Vagina (tissue), 2 donors: ENCODE measurements at places on chromosomes 2 and 18.
A peak's percentile ranks its signal among the peaks of the same experiment; 100 is the strongest.

DNA sequence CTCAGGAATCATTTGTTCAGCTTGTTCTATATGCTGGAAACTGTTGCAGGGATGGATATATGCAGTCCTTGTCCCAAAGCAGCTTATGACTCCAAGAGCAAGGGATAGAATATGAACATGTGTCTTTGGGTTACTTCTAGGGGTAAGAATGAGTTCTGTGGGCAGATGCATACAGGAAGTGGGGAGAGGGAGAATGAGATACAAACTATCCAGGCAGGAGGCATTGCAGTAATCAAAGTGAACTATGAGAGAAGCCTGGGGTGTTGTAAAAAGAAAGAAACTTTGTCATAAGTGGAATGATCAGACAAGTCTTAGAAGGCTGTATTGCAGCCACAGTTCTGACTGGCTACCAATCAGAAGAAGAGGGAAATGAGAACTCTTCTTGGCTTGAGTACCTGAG lies 44.8 kb upstream of the RAB6D start:
- no peak for DNase-seq
- H3K27ac ChIP-seq = no peak overlapping the region
- H3K4me1 ChIP-seq = no peaks in the 10 kb centered on the region
- no peaks in the 10 kb centered on the region for H3K27me3 ChIP-seq

GRCh38 chr18:61764381-61764780 lies 128.4 kb downstream of the RNF152 start:
- no peak overlapping the region for H3K4me3 ChIP-seq
- DNase-seq = no peak
- H3K4me1 ChIP-seq = no peaks in the 10 kb centered on the region
- H3K27ac ChIP-seq = no peak overlapping the region
- no peaks in the 10 kb centered on the region for H3K36me3 ChIP-seq

DNA sequence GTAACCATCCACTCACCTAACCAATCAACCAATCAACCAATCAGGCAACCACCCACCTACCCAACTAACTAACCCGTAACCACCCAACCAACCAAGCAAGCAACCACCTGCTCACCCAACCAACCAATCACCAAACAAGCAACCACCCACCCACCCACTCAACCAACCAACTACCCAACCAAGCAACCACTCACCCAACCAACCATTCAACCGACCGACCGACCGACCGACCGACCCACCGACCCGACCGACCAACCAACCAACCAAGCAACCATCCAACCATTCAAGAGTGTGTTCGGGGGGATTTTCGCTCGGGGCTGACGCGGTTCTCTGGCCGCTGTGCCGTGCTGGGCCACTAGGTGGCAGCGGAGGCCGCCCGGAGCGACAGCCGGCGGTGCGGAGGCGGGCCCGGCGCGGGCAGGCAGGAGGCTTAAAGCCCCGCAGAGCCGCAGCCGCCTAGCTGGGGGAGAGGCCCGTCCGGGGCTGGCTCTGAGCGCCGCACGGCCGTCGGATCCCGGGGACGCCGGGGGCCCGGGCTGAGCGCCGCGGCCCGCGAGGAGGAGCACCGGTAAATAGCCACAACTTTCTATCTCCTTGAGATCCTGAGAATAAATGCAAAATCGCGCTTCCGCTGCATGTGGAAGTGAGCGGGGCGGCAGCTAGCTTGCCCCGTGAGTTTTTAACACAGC lies at the start of gene MC5R:
Gene MC5R (plus strand): TSS at position 443 of the 689 bp plus-strand sequence. CDS start 1,617 bp downstream, outside the sequence.
- no peaks in the 10 kb centered on the region for H3K27me3 ChIP-seq
- H3K4me1 ChIP-seq = no peaks in the 10 kb centered on the region
- no peaks in the 10 kb centered on the region for H3K36me3 ChIP-seq
- H3K27ac ChIP-seq = no peak within 1 kb of the TSS
- peak within 1 kb of the TSS; percentile 23 for H3K4me3 ChIP-seq
- no peak for DNase-seq

DNA sequence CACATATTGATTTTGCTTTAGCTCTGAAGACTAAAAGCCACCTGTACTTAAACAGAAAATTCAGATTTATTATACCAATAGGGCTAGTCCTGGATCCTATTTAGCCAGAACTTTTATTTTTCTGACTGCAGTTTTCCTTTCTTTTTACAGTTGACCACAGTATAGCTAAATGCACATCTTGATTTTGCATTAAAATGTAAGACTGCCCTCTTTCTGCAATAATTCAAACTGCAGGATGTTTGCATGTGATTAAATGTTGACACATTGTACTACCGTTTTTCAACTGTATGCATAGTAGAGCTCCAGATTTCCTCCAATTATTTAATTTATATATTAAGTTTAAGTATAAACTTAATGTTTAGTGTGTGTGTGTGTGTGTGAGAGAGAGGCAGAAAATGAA lies 1262.9 kb downstream of the SUCLG1 start:
- H3K27ac ChIP-seq = no peak overlapping the region
- H3K4me3 ChIP-seq = no peak overlapping the region
- no peaks in the 10 kb centered on the region for H3K27me3 ChIP-seq

- no peaks in the 10 kb centered on the region for H3K27me3 ChIP-seq
- H3K27ac ChIP-seq = no peak overlapping the region
- H3K36me3 ChIP-seq = no peaks in the 10 kb centered on the region
- H3K4me1 ChIP-seq = no peaks in the 10 kb centered on the region
- no peak overlapping the region for H3K4me3 ChIP-seq
Observed at GRCh38 chr2:26880161-26880560, 32.2 kb downstream of the DPYSL5 start.

GRCh38 chr2:174522553-174522952 lies 35.7 kb upstream of the GPR155 start:
- no peaks in the 10 kb centered on the region for H3K4me1 ChIP-seq
- H3K27me3 ChIP-seq = no peaks in the 10 kb centered on the region
- DNase-seq = no peak
- no peak overlapping the region for H3K27ac ChIP-seq

DNA sequence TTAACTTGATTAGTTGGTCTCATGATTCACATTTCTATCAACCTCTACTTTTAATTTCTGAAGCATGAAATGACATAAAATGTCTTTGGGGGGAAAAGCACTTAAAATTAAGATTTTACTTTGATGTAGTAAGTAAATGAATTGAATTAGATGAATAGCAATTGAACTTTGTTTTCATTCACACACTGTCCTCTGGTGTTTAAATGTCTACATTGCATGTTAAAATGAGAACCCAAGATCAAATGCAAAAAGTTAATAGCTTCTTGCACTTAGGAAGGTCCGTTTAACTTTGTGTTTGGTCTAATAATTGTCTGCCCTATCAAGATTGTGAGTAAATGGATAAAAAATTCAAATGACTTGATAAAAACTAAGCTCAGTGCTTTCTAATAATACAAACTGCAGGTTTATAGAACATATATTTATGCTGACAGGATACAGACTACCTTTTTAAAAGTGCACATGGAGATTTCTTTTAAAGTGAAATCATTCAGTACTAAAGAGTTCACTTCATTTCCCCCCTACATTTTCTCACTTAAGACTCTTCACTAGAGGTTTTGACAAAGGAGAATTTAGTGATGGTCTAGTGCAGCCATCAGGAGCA lies 156.2 kb upstream of the NABP1 start:
- H3K27me3 ChIP-seq = no peaks in the 10 kb centered on the region
- H3K4me1 ChIP-seq = no peaks in the 10 kb centered on the region
- no peaks in the 10 kb centered on the region for H3K36me3 ChIP-seq
- no peak overlapping the region for H3K27ac ChIP-seq
- no peak for DNase-seq

DNA sequence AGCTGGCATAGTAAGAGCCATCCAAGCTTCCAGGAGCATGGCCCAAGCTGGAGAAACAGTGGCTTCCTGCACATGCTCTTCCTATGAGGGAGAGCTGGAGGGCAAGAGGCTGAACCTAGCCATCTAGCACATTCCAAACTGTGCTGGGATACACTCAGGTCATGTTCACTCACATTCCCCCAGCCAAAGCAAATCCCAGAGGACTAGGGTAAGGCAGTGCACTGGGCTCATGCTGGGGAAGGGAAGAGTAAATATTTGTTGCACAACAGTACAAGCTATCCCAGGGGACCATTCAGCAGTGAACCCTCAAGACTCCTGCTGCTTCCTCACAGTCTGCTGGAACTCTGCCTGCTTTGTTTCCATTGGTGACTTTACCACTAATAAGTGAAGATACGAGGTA lies 20.7 kb upstream of the GYPC start:
- no peak overlapping the region for H3K27ac ChIP-seq
- no peaks in the 10 kb centered on the region for H3K36me3 ChIP-seq
- no peak overlapping the region for H3K4me3 ChIP-seq
- no peaks in the 10 kb centered on the region for H3K4me1 ChIP-seq
